ENCODE measurements at places on chromosomes 6 and 20. TPM values are rescaled to one million over a fixed set of nuclear protein-coding genes. Genes with fewer than 3 reads are reported as not detected.

The MAP3K5 gene
- total RNA-seq = 10.4 TPM

The NRSN1 gene
- total RNA-seq = not detected

The TCP11 gene
- not detected for total RNA-seq

The RAD21L1 gene
- 0.60 TPM for total RNA-seq

The FLRT3 gene
- total RNA-seq = 0.70 TPM

DNA sequence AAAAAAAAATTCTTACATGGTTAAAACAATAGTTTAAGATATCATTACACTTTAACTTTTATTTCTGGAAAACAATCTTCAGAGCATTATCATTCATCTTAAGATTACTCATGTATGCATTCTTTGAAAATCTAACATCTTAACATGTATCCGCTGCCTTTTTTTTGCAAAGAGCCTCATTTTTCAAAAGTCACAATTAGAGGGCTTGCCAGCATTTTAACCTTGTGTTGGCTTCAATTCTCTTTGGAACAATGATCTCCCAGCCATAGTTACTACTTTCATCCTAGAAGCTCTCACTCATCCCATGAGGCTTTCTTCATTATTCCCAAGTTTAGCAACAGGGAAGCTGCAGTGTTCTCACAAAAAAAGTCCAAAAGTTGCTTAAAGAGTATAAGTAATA lies 330.8 kb downstream of the BCKDHB start:
- no peak for DNase-seq

DNA sequence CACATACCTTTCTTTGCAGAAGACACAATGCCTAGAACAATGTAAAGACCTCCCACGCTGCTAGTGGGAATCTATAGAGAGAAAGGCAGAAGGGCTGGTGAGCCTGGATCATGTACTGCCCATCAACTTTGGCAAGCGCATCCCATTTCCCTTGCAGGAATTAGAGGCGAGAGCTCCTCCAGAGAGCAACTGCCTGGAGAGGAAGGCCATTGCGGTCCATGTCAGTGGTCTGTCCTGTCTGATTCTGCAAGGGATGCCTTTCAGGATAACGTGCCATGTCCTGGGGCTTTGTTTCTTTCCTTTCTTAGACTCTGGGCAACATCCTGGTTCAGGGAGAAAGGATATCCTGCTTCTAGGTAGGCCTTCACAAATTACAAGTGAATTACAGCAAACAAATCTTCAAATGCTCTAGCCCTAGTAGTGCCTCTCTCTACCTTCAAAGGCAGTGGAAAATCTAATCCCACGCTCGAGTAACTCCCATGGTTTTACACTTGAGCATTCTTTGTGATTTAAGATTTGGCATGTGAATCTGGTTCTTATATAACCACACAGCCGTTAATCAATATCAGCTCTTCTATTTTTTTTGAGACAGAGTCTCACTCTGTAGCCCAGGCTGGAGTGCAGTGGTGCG lies 38.5 kb downstream of the GCNT2 start:
- DNase-seq = no peak
